ENCODE measurements at places on chromosomes 2 and 18.
A peak's percentile ranks its signal among the peaks of the same experiment; 100 is the strongest.

DNA sequence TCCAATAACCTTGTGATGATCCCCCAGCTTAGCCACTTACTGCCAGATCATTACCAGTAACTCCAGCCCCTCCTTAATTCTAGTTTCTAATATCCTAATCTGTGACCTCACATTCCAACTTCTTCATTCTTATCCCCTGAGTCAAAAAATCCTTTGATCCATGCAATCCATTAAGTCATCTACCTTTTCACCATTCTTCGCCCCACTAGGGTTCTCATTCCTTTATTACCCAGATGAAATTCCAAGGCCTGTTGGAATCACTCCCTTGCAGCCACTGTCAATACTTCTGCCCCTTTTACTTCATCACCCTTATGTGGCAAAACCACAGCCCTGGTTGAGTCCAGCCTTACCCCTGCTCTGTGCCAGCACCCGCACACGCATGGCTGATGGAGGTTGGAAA, 20.3 kb upstream of the IL36G start:
- no peak for DNase-seq

DNA sequence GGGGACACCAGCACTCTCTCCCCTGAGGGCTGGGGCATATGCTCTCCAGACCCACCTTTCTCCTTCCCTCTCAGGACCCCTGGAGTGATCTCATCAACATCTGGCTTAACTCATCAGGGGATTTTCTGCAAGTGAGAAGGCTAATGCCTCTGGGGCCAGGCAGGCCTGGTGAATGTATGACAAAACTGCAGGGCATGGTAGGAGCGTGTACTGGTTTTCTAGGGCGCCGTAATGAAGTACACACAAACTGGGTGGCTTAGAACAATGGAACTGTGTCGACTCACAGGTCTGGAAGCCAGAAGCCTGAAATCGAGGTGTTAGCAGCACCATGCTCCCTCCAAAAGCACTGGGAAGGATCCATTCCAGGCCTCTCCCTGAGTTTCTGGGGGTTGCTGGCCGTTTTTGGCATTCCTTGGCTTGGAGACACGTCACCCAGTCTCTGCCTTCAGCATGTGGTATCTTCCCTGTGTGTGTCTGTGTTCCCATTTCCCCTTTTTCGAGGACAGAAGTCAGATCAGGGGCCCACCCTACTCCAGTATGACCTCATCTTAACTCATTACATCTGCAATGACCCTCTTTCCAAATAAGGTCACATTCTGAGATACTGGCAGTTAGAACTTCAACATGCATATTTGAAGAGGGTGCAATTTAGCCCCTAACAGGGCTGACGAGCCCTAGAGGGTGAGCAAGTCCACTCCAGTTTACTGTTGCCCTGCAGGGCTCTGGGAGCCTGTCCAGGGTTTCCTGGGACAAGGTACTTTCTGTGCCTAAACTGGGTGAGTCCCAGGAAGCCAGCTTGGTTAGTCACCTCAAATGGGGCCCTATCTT, 45.5 kb upstream of the CAB39 start:
- DNase-seq: peak; percentile 63

GRCh38 chr2:109345091-109345490, 216.1 kb downstream of the SH3RF3 start:
- no peak for DNase-seq

- no peak for DNase-seq
These were observed 472.4 kb upstream of the SALL3 start for GRCh38 chr18:78507217-78507616.

DNA sequence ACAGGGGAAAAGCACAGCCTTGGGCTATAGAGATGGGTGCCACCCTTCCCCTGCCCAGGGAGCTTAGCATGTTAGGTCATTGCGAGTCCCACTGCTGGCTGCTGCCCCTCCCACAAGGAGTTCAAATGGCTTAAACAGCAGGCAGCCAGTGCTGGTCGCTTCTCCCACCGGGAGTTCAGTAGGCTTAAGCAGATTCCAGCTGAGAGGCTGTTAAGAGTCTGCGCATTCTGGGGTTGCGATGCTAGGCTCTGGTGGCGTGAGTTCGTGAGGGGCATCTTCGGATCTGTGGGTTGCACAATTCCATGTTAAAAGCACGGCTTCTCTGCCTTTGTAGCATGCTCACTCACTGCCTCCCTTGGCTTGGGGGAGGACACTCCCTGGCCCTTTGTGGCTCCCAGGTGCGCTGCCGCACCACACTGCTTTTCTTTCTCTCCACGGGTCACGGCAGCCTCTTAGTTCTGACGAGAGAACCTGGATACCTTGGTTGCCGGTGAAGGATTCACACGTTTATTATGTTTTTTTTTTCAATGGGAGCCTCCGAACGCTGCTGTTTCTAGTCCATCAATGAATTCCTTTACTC, 93.2 kb downstream of the UNC80 start:
- DNase-seq: no peak

DNA sequence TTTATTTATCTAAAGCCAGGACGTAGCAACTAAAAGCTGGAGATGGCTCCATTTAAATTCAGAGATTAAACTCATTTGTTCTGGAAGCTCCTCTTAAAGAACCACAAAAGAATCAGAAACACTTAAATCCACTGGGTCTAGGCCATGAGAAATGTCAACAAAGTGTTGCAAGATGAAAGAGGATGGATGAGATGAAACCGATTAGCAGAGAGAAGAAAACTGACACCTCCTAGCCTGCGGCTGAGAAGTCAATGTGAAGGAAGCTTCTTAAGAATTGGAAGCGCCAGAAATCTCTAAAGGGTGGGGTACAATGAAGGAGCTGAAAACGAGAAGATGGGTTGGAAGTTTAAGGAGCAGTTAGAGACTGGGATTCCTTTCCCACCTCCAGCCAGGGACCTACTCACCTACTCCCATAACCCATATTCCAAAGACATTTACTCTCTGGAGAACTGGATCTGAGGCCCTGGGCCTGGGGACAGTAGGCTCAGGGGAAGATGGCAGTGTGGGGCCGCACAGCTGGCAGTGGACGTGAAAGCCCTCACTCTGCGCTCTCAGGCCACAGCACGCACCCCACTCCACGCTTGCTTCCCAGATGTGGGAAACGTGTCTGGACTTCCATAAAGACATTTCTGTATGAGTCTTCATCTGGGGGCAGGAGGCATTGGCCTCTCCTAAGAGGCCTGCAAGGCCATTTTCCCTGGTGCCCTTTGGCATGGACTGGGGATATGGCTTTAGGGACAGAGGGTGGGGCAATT, 188.4 kb downstream of the LOXHD1 start:
- DNase-seq: no peak

Data from AML-193 (cell line).